ENCODE measurements at places on chromosomes 1 and 21. TPM values are rescaled to one million over a fixed set of nuclear protein-coding genes. Genes with fewer than 3 reads are reported as not detected.
A peak's percentile ranks its signal among the peaks of the same experiment; 100 is the strongest.

DNAJB4 gene
- 31.4 TPM for total RNA-seq

TSPAN2 gene
- total RNA-seq: 22.0 TPM

ERICH3 gene
- not detected for total RNA-seq

G0S2 gene
- 7.7 TPM for total RNA-seq

LRRC3 gene
- total RNA-seq: 3.8 TPM

EXO1 gene
- 0.83 TPM for total RNA-seq

DNA sequence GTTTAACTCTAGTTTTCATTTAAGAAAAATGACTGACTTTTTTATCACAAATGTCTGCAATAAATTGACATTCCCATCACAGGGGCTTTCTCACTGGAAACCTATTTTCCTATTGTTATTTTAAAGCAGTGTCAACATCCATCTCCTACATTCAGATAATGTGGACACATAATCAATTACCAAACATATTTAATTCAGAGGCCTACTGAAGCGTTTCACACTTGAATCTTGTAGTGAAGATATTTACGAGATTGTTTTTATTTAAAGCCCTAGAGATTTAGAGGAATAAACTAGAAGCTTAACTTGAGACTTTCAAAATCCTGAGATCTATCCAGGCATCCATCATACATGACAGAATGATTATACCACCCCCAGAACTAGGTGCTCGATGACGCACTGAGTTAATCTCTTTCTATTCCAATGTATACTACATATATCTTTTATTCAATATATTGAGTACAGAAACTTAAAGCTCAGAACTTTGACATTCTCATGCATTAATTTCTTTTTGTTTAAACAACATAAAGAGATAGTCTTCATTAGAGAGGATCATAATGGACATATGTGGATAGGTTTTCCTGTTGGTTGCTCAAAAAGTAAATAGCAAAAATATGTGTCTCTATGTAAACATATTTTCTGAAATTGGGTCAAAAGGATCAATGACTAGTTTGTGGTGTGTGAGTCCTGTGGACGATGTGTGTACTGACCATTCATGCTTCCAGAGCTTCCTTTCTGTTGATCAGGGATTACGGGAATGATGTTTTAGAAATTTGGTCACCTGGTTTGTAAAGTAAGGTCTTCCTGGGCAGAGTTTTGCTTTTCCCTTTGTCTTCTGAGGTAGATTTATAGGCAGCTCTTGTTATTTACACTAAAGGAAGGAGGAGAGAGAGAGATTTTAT, 171.5 kb upstream of the HMCN1 start:
- DNase-seq: no peak

DNA sequence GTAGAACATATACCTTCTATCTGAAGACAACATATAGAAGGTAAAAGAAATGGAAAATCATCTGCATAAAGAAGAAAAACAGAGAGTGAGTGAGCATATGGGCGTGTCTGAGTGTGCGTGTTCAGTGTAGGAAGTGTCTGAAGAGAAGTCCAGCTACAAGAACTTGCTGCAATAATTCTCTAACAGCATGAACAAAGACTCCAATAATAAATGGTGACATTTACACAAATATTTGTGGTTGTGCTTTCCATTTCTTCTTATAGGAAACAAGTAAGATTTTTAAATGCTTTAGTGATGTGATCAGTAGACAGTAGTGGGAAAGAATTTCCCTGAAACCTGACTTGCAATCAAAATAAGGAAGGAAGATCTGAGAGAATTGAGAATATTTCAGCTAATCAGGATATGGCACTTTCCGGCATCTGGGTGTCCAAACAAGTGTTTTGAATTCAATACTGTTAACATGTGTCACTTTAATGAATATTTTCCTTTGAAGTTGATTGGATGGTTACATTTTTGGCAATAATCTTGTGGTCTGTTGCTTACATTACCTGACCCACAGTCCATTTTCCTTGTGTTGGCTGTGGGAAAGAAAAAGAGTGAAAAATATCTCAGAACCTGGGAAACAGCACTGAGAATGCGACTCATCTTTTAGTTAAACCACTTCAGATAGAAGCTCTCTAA, 154.0 kb downstream of the TGFB2 start:
- no peak for DNase-seq

DNA sequence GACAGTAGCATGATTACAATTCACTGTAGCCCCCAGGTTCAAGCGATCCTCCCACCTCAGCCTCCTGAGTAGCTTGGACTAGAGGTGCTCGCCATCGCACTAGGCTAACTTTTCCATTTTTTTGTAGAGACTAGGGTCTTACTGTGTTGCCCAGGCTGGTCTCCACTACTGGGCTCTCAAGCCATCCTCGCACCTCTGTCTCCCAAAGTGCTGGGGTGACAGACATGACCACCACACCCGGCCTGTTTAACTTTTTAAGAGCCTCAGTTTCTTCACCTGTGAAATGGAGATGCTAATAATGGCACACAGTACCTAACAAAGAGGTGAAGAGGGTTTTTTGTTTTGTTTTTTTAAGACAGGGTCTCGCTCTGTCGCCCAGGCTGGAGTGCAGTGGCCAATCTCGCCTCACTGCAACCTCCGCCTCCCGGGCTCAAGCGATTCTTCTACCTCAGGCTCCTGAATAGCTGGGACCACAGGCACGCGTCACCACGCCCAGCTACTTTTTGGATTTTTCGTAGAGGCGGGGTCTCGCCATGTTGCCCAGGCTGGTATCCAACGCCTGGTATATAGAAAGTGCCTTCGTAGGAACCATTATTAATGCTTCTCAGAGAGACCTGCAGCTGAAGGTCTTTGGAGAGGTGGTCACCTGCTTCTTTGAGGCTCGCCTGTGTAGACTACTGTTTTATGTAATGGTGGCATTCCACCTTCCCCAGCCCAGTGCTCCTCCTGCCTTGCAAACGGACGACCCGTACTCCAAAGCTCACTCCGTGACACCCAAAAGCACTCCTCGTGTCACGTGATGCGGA, 567 bp downstream of the PMVK start:
- DNase-seq: no peak

DNA sequence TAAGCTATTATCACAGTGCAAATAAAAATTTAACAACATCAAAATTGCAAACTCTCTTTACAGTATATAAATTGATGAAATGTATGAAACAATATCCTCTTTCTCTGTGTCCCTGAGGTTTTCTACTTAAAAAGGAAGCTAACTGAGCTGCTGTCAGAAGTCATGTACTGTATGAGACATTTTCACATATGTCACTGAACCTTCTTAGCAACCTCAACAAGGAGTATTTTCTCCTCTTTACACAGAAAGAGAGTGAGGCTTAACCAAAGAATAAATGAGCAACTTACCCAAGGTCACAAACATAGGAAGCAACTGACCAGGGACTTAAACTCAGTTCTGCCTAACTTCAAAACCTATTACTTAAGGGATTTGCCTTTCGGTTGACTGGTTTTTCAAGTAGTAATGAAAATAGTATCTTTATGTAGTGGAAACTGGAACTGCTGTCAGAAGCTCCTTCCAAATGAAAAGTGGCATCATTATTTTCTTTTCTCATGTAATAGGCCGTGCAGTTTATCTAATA, 288.9 kb downstream of the LRRIQ3 start:
- no peak for DNase-seq

DNA sequence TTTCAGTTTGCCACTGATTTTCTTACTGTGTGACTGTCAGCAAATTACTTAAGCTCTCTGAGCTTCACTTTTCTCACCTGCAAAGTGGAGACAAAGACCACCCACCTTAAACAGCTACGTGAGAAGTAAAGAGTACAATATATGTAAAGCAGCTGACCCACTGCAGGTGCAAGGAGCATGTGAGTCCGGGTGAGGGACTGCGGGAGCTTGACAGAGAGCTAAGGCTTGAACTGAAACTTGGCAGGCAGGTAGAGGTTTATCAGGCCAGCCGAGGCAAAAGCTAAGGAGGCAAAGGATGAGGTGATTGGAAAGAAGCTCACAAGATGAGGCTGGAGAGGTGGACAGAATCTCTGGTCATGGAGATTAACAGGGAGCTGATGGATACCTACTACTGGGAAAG, 36.6 kb downstream of the NIBAN1 start:
- no peak for DNase-seq

DNA sequence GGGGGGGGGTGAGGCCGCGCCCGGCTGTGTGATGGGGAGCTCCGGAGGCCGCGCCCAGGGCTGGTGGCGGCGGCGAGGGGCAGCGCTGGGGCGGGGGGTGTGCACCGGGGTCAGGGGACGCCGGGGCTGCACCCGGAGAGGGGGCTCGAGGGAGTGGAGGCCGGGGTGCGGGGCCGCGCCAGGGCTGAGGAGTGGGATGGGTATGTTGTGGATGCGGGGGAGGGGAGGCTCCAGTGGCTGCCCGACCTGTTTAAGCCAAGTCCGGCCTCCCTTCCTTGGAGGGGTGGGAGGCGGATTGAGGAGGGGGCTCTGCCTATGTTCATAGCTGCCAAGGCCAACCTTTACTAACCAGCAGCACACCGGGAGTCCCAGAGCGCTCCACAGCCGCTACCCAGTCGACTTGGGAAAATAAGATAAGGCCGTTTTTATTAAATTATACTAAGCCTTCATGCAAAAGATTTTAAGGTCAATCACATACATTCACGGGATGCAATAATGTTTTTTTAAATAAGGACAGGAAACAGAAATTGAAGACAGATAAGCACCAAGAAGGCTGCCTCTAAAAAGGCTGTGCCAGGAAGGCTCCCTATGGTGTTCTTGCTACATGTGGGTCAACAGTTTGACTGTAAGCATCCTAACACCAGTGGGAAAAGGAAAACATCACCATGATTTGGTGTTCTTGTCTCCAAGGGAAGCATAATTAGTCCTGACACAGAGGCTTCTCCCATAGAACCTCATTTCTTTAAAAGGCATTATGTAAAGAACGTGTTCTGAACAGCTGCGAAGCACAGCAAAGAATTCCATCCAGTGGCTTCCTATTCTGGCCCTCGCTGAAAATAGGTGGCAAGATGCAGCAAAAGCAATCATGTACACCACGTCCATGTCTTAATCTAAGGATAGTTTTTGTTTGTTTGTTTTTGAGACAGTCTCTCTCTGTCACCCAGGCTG, 626 bp upstream of the HLCS start:
- no peak for DNase-seq

DNA sequence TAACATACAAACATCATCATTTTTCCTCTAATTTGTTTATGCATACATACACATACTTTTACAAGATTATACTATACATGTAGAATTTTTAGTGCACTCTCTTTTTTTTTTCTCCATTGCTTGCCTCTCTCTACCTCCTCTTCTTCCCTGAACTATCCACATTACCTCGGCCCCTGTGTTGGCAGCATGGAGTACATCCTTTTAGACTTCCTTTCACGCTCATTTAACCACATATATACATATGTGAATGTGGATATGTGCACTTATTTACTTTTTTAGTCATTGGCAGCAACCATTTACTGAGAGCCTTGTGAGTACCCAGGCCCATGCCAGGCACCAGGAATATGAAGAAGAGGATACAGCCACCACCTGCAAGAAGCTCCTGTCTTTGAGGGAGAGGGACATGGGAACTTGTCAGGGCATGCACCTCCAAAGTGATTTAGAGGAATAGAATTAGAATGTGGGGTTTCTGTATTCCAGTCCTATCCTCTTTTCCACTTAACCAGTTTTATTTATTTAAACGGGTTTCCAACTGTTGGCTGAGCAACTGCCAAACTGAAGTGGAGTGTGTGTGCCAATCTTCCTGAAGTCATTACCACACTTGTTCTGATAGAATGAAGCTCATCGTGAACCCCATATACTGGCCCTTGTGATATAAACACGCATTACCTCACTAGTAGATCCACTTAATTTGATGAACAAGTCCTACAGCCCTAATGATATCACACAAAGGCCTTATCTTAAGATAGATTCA, 212.6 kb downstream of the TNR start:
- DNase-seq: no peak

DNA sequence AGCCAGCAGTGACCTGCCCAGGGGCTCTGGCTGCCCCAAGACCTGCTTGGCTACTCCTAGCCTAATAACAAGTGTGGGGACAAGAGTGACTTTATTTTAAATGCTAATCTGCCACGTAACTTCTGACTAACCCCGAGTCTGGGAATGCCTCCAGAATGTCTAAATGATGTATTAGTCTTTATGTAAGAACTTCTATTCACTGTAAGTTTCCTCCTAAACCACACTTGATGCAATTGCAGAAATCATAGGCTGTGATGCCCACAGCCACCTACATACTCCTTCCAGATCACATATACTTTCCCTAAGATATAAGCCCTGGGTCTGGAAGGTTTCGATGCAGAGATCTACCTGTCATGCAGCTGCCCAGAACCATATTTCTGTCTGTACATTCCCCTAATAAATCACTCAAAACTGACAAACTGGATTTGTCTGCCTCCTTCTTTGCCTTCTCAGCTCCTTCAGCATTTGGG, 5.9 kb upstream of the VPS45 start:
- DNase-seq: no peak

GRCh38 chr21:15514073-15514946, 215.5 kb upstream of the USP25 start:
- no peak for DNase-seq

DNA sequence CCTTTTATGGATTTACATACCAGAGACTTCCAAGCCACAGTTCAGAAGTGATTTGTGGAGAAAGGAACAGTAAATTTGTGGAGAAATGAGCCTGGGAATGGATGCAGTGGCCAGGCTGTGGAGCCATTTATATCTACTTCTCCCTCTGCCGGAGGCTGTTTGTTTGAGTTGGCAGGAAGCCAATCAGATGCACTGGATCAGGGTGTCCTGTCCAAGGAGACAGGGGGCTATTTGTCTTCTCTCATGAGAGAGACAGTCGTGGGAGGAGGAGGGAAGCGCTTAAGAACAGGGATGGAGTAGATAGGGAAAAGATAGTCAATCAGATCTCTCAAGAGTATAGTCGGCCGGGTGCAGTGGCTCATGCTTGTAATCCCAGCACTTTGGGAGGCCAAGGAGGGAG, 2.8 kb upstream of the HAPLN2 start:
- peak; percentile 87 for DNase-seq
